Ammon's horn (tissue), 1 donor: ENCODE measurements at places on chromosomes 2 and 18.
A peak's percentile ranks its signal among the peaks of the same experiment; 100 is the strongest.

DNA sequence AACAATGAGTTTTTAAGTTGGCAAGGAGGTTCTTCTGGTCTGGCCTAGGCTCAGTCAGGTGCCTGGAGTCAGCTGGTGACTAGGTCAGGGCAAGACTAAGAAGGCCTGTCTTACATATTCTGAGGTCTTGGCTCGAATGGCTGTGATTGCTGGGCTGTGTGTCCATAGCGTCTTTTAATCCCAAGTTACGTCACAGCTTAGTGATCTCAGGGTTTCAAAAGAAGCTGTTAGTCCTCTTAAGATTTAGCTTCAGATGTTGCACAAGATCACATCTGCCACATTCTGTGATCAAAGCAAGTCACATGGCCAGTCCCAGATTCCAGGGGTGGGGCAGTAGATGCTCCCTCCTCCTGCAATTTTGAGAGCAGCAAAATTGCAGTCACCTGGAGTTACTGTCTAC lies 61.3 kb downstream of the PKP4 start:
- DNase-seq, result no peak

DNA sequence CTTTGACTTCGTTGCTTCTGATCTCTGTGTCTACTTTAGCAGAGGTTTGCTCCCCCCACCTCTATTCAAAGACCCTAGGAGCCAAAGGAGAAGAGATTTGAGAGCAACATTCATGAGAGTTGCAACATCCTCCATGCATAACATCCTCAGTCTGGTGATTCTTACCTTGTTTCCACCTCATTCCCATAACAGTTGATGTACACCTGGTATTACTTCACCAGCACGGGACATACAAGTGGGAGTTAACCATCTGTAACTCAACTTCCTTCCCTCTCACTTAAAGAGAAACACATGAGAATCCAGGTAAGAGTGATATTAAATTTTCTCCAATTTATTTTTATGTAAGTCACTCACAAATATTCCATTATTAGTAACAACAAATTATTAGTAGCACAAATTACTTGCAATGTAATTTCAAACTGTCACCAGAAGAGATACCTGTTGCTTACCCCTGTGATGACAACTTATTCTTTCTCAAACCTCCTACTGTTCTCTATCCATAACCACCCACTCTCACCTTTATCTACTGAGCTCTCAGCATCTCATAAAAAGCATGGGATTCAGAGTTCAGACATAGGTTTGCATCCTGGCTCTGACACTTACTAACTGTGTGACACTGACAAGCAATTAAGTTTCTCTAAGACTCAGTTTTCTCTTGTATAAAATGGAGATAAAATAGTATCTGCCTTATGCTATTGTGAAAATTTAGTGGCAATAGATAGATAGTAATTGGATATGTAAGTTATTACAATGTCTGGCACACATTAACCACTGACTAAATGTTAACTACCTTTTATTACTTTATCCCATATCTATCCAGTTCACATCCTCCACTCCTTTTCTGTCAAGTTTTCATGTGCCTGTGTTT lies 184.6 kb upstream of the SRD5A2 start:
- DNase-seq, result no peak

DNA sequence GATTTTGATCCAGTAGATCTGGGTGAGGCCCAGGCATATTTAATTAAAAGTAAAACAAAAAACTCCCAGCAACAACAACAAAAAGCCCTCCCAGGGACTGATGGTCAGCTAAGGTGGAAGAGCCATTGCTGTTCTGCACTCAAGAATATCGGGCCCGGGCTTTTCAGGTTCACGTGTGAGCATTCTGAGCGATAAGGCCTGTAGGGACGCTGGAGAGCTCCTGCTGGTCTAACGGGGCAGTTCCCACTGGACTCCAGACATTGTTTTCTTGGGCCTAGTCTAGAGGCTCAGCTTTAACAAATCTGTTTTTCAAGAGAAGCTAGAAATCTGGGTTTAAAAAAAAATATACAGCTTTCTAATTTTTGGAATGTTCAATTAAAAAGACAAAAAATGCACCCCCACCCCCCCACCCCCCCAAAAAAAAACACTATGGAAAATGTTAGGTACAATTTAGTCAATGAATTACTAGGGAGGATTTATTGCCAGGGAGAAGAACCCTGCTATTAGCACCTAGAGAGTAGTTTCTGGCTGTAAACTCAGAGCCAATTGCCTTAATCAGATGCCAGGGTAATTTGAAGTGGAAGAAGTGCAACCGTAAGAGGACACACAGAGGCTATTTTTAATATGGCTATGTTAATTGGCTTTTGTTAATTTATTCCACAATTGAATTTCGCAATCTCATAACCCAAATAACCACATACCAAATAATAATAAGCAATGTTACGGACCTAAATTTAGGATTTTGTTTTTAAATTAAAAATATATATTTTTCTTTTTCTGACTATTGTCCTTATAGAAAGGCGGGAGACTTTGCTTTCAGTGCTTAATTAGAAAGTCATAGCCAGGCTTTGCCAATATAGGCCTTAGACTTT lies 78.9 kb downstream of the MAP4K4 start:
- DNase-seq, result no peak

GRCh38 chr2:33077311-33077710 lies 130.6 kb downstream of the LTBP1 start:
- no peak for DNase-seq

GRCh38 chr2:178804791-178805190 lies 2.4 kb downstream of the TTN start:
- DNase-seq, result no peak

- DNase-seq, result no peak
These were observed 5.3 kb downstream of the SATB2 start for GRCh38 chr2:199452260-199452990.

DNA sequence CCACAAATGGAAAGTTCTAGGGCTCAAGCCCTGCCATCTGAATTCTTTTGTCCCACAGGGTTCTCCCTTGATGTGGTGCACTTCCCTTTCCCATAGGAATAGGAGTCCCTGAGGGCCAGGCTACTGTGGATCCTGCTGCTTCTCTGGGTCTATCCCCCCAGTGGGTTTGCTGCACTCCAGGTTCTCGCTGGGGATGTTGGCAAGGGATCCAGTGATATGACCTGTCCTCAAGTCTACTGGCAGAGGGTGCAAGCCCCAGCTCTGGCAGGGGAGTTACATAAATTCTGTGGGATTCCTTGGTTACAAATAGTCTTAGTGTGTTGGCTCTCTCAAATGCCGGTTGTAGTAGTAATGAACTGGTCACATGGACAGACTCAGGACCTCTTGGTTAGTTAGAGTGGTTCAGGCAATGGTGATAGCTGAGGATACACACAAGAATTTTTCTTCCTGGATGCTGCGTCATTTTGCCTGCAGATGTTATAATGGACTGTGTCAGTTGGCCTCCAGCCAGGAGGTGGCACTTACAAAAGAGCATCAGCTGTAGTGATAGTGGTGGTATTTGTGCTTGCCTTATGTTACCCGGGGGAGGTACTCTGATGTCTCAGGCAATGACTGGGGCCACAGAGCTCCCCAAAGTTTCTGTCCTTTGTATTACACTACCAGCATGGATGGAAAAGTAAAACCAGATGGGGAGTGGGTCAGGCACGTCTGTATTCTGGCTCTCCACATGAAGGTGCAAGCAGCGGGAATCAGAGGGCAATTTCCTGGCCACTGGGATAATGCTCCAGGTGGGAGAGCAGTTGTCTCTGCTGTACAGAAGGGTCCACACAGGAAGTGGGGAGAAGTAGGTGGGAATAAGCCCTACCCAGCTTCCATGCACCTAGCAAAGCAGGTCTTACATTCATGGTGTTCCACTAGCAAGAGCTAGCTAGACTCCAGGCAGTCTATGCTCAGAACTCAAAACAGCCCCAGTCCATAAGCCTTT lies 267.9 kb downstream of the SOX11 start:
- no peak for DNase-seq

DNA sequence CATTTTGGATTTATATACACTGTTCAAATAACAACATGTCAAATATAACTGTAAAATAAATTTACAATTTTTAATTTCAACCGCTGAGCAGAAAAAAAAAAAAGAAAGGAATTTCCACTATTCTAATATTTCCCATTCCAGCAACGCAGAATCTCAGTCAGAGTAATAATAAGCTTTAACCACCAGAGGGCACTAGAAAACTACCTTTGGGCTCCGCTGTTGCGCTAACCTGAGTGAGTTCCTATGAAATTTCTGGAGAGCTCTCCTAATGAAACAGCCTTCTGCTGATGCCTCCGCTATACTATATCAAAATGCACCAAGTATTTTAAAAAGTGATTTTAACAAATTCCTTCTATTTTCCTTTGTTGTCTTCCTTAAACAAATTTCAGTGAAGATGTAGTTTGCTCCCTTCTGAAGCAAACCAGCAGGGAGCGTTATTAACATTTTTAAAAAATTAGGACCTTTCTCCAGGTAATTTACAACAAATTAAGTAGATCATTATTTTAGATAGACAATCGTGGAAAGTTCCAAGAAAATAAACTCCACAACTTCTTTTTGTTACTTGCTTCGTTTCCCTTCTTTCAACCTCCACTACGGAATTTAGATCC lies 23.0 kb downstream of the ERMN start:
- DNase-seq, result peak; percentile 74

DNA sequence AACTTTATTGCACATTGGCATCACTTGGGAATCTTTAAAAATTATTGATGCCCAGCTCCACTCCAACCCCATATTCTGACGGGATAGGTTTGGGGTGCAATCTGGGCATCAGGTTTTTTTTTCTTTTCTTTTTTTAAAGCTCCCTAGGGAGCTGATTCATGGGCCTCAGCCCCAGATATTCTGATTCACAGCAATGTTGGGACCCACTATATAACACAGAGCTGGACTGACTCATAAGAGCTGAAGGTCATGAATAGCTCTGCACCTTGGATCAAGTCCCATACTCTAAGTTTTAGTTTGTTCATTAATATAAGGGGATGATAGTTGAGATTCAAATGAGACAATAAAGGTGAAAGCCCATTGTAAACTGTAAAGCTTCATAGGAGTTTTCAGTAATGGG lies 191.1 kb upstream of the REV1 start:
- DNase-seq, result no peak

- no peak for DNase-seq
These were observed 41.6 kb downstream of the CABLES1 start for GRCh38 chr18:23176701-23177432.

DNA sequence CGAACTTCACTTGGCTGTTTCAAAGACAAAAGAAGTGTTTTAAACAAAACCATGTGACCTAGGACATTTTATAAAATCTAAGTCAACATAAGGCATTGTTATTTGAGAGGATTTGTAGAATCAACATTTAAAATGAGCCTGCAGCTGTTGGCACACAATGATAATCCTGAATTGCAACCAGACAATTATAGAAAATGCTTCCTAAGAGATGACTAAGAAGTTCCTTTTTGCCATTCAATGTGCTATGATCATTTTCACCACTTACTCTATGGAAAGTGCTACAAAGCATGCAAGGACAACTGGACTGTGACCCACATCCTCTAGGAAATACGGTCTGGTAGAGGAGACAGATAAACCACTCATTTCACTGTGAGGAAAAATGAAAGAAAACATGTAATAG lies 246.4 kb downstream of the CDH20 start:
- no peak for DNase-seq

- peak; percentile 95 for DNase-seq
These were observed 17.2 kb upstream of the C2orf74 start for GRCh38 chr2:61144697-61145268.

DNA sequence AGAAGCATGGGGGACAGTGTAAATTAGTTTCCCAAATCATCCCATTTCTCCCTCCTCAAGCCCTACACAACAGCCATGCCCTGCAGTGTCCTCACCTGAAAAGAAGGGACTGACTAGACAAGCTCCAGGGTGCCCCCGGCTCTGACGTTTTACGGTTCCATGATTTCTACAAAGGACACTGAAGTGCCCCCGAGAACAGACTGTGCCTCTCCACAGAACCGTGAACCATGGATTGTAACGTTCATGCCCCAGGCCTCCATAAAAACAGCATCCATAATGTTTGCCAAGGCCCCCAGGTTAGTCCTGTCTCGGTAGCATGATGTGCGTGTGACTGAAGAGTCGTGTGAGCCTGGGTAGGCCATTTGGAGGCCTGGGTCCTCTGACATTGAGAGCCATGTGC lies 7.0 kb upstream of the ACOXL start:
- DNase-seq, result no peak

DNA sequence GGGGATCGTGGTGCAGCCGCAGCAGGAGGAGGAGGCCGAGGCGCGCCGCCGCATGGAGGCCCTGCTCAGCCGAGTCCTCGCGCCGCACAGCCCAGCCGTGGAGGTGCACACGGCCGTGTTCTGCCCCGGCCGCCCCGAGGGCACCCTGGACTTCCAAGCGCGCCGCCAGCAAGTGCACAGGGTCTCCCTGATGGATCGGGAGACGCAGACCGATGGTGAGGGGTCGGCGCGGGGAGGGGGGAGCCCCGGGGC lies 5.1 kb upstream of the SPATA3 start:
- DNase-seq, result no peak
